ENCODE measurements at places on chromosomes 1 and 21.

DNA sequence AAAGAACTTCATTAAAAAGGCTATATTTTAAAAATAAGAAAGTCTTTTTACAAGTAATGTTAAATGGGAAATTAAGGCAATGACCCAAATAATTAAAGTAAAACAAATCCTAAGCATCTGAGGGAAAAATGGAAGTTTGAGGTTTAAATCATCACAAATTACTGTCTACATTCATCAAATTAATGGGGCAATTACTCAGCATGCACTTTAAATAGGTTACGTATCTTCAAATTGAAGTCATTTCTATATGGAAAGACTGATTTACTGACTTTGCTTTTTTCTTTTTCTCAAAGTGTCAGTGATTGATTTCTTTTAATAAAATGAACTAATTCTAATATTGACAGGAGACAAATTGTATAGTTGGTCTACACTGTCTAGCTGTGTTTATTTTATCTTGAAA is 1452.3 kb downstream of the NCAM2 start:
- no peak for DNase-seq

DNA sequence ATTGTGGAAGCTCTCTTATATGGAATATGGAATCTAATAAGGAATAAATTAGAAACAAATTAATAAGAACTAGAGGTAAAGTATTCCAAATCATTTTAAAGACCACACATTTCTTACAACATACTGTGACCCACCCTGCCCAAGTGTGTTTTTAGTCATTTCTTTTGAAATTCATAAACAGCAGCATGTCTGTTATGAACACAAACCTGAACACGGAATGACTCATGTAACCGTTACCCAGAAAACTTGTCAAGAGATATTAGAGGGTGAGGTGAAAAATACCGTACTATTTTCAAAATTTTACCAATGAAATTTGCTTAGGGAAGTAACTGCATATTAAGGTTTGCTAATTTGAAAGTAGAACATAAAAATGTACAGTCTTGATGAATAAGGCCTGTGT is 48.4 kb downstream of the SNX7 start:
- DNase-seq = no peak

GRCh38 chr1:53182111-53182593 is 14.5 kb upstream of the CPT2 start:
- no peak for DNase-seq

GRCh38 chr1:32048440-32048839 is 24.3 kb upstream of the TMEM39B start:
- DNase-seq = no peak

GRCh38 chr1:75589637-75590036 is 21.3 kb downstream of the SLC44A5 start:
- no peak for DNase-seq

DNA sequence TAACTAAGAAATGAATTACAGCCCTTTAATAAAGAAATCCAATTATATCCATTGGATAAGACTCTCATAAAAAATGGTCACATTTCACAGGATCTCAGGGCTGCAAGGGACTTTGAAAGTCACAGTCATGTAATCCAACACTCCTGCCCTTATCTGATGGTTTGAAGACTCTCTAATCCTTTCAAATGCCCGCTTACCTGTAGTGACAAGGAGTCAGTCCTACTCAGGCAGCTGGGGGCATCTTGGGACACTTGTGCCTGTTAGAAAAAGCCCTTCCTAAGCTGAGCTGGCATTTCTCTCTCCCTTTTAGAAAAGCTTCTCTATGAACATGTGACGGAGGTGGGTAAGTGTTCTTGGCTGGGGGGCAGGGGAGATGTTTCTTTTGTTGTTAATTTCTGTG is 11.0 kb upstream of the ZNF691 start:
- DNase-seq = no peak

DNA sequence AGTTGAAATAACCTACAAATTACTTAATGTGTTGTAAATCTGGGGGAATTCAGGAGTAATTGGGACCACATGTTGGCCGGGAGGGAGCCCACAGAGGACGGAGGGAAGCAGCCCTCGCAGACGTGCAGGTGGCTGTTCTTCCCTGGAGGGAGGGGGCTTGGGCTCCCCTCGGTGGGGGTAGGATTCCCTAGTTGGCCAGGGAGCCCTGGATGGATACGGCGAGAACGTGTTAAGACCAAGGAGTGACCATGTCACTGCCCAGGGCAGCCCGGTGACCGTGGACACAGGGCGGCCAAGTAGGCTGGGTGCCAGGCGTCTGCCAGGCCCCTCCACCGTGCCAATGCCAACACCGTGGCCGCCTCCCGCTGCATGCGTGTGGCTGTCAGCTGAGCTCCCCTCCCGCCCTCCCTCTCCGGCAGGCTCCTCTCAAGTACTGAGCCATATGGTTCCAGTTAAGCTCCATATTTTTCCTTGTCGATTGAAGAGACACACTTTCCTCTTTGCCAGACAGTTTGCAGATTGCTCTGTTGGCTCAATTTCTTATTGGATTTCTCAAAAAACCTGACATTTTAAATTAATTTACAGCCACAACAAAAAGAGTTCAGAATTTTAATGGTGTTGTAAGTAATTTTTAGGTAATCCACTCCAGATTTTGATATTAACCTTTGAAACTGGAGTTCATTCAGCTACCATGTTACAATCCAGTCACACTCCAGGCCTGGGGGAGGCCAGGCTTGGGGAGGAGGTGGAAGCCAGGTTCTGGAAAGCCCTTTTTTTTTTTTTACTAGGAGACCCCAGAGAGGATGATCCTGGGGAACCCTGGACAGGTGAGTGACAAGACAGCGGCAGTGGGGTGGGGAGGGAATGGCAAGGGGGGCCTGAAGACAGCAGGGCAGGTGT is 71.2 kb downstream of the CASZ1 start:
- no peak for DNase-seq

DNA sequence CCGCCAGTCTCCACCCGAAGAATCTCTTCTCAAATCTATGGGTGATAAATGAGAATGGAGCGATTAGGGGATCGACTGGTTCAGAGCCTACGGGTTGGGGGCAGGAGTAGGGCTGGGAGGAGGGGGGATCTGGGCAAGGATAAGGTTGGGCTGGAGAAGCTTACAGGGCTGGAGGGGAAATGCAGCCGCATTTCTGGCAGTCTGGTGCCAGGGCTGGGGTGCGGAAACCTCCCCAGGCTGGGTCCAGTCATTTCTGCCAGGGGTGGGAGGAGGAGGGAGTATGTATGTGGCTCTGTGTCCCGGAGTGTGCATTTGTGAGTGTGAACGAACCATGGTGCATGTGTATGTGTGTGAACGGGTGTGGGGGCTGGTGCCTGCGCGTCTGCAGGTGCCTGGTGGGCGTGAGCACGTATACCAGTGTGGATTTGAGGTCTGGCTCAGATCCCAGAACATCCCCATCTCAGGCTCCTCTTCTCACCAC is 10.2 kb downstream of the C1orf216 start:
- DNase-seq = no peak

DNA sequence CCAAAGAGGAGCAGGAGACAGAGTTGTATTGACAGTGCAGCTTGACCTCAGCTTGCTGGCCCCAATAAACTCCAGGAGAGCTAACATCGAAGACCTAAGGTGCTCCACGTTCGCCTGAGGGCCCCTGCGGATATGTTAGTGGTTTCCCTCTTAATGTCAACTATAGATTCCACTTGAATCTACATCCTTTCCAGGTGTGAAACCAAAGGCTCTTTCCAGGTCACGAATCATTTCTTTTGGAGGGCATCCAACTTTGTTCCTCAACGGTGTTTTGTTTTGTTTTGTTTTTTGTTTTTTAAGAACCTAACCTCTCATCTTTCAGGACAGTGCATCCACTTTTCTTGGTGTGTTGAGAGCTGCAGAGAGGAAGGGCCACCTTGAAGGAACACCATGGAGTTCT is 267.6 kb upstream of the SGIP1 start:
- no peak for DNase-seq

GRCh38 chr21:42509244-42509643 is 4.4 kb upstream of the SLC37A1 start:
- DNase-seq = no peak

GRCh38 chr1:158806916-158807536 is 24.1 kb upstream of the MNDA start:
- no peak for DNase-seq

GRCh38 chr1:8421721-8422120 is 103.8 kb downstream of the SLC45A1 start:
- DNase-seq = no peak

GRCh38 chr1:34612091-34612827 is 142.6 kb upstream of the GJB5 start:
- DNase-seq = no peak

GRCh38 chr21:14262039-14262438 is 46.1 kb downstream of the RBM11 start:
- DNase-seq = no peak

GRCh38 chr21:18840239-18840638 is 436.7 kb upstream of the TMPRSS15 start:
- no peak for DNase-seq

DNA sequence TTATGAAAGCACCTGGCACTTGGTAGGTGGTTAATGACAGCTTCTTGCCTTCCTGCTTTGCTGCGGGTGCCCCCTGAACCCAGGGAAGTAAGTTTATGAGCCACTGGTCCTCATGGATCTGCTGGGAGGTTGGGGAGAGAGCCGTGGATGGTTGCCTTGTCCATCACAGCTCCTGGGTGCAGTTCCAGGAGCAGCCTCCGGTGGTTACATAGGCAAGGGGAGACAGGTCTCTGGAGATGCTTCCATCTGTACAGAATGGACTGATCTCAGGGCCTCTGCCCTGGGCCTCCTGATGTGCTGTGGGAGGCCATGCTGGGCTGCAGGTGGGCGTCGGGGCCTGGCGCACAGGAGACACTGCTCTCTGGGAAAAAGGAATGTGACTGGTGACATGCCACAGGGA is 31.6 kb upstream of the ARHGEF10L start:
- no peak for DNase-seq

DNA sequence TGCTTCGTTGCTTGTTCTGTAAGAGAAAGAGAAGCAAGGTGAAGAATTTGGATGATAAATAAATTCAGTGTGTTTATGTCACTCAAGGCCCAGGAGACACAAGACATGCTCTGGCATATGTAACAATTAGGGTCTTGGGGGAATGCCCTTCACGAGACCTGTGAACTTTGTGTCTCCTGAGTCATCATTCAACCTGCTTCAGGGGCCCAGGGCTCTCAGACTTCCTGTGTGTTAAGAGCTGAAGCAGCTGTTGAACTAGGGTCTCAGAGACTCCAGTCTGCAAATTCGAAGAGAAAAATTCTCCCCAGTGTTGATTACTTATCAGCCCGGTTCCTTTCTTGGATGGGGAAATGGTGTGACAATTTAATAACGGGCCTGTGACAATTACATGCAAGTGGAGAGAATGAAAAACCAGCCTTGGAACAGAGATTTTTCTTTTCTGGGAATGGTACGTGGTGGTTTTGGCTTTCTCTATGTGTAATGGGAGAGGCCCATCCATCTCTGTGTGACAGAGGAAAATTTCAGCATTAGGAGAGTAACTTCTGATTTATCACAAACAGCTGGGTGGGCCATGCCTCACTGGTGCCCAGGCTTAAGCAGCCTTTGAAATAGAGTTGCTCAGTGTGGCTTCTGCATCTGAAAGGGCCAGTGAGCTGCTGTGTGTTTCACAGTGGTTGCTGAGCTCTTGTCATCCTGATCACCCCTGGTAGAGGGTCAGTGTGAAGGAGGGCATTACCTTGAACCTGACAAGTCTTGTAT is 22.4 kb downstream of the HUNK start:
- no peak for DNase-seq

GRCh38 chr1:180800945-180801344 is 111.8 kb upstream of the KIAA1614 start:
- no peak for DNase-seq

DNA sequence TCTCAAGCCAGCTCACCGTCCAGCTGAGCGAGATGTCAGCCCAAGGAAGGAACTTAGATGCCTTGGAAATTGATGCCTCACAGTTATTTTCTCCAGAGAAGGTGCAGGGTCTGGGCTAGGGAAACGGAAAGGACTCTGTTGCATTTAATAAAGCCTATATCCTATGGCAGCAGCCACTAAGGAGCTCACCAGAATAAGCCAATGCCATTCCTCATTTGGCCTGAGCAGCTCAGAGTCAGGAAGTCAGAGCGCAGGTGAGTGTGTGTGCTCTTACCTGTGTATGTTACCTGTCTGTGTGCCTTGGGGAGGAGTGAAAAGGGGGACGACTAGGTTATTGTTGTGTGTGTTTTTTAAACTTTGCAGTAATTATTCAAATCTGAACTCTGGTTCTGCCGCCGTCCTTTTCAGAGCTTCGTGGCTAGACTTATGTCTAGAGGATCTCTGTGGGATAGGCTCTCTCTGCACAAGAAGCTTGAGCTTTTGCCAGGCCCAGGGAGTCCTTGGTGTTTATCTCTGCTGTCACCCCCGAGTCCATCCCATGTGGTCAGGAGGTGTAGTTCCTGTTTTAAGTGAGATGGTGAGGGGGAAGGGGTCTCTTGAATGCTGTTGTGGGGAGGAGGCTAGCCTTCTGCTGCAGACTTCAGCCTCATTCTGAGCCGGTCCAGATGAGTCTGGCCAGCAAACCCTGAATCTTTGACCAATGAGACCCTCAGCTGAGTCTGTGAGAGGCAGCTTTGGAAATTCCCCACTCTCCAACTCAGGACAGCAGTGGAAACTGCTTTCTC is 2.4 kb downstream of the TMCC2 start:
- no peak for DNase-seq

- no peak for DNase-seq
These were observed 127.3 kb downstream of the RERE start for GRCh38 chr1:8690253-8690525.

DNA sequence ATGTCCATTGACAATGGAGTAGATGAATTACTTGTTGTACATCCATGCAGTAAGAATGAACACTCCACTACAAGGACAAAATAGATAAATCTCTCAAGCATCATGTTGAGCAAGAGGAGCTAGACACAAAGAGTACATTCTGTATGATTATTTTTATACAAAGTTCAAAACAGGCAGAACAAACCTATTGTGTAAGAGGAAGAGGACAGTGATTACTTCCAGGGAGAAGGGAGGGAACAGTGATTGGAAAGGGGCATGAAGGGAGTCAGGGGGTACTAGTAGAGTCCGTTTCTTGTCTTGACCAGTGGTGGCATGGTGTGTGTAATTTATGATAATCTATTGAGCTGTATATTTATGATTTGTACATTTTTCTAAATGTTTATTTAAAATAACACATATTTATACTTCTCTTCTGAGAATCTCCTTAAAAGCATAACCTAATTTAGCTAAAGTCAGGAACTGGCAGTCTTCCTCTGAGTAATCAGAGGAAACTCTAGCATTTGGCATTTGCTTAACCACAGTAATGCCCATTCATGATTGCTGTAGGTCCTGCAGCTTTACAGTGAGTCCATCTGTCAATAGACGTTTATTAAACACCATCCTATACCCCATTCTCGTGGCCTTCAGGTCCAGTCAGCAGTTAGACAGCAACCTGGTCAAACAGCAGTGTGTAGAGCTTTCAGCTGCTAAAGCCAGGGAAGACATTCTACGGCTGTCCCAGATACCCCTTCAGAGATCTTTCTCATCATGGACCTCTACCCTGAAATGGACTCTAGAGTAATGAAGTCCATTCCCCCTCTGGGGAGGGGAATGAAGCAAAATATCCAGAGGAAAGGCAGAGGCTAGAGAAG is 114.1 kb upstream of the GALNT2 start:
- DNase-seq = no peak
